ENCODE measurements at places on chromosomes 2 and 18. TPM values are rescaled to one million over a fixed set of nuclear protein-coding genes. Genes with fewer than 3 reads are reported as not detected.

B3GNT2 gene
- 30.8 TPM for total RNA-seq

- H3K36me3 ChIP-seq: no peaks in the 10 kb centered on the region
- DNase-seq: no peak
- peak overlapping the region; percentile 16 for H3K4me3 ChIP-seq
These were observed 44.6 kb upstream of the RAPH1 start for GRCh38 chr2:203579730-203580129.

DNA sequence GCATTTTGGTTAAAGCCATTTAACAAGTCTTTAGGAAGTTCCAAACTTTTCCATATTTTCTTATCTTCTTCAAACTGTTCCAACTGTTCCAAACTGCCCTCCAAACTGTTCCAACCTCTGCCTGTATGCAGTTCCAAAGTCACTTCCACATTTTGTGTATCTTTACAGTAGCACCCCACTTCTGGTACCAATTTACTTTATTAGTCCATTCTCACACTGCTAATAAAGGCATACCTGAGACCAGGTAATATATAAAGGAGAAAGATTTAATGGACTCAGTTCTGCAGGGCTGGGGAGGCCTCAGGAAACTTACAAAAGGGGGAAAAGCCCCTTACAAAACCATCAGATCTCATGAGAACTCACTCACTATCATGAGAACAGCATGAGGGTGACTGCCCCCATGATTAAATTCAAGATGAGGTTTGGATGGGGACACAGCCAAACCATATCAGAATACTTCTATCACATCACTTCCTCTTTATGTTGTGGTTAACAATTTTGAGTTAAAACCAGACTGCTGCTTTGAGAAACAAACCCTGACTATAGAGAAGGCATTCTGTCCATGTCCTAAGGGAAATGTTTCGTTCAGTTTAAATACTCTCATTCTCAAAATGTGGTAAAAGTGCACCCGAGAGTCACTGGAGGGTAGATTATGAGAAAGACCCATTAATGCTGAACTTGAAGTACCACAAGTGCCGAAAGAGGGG, 11.0 kb downstream of the IL18R1 start:
- H3K27ac ChIP-seq: no peak overlapping the region
- H3K36me3 ChIP-seq: peaks cover 20% of the 10 kb centered on the region
- no peak overlapping the region for H3K4me3 ChIP-seq
- DNase-seq: no peak

DNA sequence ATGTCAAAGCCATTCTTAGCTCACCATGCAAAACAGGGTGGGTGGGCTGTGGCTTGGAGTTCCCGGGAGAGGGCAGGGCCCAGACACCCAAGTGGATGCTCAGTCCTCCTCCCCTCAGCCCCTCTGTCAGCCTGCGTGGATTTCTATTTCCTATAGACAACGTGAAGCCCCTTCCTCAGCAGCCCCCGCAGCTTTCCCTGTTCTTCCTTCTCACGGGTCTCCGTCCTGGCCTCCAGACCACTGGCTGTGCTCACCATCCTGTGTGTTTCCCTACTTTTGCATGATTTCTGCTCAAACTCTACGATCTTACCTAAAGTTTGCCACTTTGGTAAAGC, 155.0 kb upstream of the PXDN start:
- no peaks in the 10 kb centered on the region for H3K4me1 ChIP-seq
- no peak overlapping the region for H3K27ac ChIP-seq
- H3K27me3 ChIP-seq: peaks cover 93% of the 10 kb centered on the region
- DNase-seq: no peak
- no peaks in the 10 kb centered on the region for H3K36me3 ChIP-seq
- H3K4me3 ChIP-seq: no peak overlapping the region
